ENCODE measurements at places on chromosomes 3 and 15.
A peak's percentile ranks its signal among the peaks of the same experiment; 100 is the strongest.

- ATAC-seq: no peak
Observed at GRCh38 chr15:88231909-88232644, 24.5 kb downstream of the NTRK3 start.

DNA sequence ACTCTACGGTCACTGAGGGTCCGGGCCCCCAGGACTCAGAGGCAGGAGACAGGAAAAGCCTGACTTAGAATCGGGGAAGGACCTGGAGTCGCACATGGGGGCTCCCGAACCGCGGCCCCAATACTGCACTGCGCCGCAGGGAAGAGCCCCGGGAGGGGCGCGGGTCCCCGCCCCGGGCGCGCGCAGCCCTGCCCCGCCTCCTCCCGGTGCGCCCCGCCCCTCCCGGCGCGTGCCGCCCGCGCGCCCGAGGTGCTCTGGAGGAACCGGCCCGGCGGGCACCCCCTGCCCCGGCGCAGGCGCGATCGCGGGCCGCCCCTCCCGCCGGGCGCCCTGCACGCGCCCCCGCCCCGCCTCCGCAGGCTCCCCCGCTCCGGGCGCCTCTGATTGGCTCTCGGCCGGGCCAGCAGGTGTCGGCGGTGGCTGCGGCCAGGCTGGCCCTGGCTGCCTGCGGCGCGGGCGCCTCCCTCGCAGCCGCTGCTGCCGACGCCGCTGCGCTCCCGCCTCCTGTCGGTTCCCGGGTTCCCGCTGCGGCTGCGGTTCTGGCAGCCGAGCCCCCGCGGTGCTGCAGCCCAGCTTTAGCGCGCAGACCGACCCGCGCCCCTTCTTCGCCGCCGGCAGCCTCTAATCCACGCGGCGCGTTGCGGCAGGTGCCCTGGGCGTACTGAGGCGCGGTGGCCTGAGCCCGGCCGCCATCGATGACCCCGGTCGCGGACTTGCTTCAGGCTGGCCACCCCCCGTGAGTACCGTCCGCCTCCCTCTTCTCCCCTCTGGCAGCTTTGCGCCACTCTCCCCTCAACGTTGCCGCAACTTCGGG, at the start of gene MYRIP:
Gene MYRIP (plus strand): TSS at position 429 of the 814 bp plus-strand sequence. CDS start 91,208 bp downstream, outside the sequence.
- peak; percentile 96 for ATAC-seq

DNA sequence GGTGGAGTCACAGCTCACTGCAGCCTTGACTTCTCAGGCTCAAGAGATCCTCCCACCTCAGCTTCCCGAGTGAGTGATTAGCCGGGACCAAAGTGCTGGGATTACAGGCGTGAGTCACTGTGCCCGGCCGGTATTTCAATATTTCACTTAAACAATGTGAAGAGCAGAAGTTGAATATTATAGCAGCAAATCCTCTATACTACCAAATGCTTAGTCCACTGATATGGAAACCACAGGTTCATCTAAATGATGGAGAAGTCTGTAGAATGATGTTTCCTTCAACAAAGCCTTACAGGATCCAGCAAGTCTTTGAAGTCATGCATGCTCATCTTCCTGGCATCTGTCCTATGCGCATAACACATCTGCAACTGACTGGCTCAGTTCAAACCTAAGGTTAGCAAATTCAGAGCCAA, 20.3 kb upstream of the UACA start:
- peak; percentile 61 for ATAC-seq

DNA sequence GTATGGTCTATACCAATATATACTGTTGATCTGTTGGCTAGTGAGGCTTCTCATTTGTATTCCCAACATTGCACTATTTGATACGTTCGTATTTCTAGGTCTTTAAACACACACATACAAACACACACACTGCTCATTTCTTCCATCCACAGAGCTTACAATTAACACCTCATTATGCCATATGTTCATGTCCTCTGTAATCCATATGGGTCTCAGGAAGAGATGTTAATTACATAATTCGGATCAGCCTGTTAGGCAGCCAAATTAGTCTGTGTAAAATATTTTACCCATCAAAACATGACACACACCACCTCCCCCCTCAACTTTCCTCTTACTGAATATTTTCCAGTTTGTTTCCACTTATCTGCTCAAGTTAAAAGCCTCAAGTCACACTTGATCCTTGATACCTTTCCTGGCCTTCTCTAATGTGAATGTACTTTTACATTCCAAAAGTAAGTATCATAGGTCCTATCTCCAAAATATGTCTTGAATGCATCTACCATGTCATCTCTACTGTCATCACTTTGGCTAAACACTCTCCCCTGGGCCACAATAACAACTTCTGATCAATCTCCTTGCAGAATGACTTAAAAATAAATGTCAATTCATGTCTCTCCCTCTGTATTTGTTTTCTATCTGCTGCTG, 28.2 kb downstream of the EOGT start:
- no peak for ATAC-seq

GRCh38 chr15:52008698-52009434, 10.2 kb upstream of the MAPK6 start:
- ATAC-seq: no peak

DNA sequence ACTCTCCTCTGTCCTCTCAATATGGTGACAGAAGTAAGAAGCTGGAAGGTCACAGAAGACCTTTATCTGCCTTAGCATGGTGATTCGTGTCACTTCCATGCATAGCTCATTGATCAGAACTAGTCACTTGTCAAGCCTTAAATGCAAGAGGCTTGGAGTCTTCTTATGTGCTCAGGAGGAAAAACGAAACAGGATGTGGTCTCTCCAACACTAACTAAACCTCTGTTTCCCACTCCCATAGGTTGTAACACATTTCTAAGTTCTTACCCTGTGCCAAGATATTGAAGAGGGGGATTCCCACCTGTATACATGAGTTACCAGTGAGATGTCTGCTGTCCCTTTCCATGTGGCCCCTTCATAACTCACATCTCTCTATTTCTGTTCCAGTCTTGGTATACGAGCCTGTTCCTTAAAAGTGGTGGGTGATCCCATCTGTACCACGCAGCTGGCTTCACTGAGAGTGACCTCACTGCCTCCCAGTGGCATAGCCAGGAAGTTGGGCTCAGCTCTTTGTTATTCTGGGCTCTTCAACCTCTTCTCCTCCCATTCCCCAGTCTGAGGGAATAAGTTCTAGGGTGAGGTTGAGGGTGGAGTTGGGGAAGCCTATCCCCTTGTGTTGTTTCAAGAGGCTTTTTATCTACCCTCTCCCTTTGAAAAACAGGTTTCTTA, 203.2 kb upstream of the PPP2R3A start:
- no peak for ATAC-seq

DNA sequence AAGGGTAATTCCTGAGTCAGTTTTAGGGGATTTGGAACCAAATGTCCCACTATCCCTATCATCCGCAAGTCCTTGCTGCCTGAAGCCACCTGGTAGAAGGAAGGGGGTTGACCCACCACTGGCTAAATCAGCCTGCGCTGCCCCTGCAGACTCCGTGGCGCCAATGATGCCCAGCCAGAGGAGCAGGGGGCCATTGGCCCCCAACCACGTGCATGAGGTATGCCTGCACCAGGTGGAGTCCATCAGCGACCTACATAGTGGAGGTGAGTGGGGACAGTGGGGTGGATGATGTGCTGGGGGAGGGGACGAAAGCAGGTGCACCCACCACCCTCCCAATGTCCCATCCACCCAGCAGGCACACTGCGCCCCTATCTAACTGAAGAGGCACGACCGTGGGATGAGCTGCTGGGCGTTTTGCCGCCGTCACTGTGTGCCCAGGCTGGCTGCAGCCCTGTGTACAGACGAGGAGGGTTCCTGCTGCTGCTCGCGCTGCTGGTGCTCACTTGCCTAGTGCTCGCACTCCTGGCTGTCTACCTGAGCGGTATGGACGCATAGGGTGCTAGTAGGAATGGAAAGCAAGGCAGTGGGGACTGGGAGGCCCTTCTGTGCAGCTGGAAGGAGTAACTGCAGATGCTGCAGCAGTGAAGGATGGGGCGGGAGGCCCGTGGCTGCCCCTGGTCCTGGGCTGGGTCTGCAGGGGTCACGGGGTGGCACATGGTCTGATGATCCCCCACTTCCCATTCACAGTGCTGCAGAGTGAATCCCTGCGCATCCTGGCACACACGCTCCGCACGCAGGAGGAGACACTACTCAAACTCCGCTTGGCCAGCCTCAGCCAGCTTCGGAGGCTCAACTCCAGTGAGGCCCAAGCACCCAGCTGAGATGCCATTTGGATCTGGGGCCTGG, 5.7 kb downstream of the IFRD2 start:
- peak; percentile 2 for ATAC-seq

DNA sequence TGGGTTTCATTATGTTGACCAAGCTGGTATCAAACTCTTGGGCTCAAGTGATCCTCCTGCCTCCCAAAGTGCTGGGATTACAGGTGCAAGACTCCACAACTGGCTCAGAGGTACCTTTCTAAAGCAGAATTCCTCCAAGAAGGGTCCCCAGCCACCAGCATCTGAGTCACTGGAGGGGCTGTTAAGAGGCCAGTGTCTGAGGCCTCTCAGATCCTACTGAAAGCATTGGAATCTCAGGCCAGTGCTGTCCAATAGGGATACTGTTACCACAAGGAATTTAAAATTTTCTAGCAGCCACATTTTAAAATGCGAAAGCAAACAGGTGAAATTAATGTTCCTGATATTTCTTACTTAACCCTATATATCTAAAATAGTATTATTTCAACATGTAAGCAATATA, 1.3 kb downstream of the CAV3 start:
- no peak for ATAC-seq

DNA sequence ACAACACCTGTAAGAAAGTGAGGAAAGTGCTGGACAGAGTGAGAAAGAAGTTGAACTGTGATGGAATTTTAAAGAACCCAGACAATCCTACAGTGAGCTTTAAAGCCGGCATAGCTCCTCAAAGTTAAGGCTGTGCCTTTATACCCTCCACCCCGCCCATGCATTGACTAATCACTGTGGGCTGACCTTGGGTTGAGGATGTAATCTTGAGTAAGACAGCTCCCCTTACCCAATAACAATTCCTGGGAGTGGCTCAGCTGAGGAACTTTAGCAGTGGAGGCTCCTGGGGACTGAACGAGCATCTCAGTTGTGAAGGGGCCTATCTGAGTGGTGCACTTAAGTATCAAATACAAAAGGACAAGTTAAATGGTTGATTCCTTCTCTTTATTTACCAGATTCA, 35.7 kb upstream of the ZNF770 start:
- ATAC-seq: peak; percentile 81

DNA sequence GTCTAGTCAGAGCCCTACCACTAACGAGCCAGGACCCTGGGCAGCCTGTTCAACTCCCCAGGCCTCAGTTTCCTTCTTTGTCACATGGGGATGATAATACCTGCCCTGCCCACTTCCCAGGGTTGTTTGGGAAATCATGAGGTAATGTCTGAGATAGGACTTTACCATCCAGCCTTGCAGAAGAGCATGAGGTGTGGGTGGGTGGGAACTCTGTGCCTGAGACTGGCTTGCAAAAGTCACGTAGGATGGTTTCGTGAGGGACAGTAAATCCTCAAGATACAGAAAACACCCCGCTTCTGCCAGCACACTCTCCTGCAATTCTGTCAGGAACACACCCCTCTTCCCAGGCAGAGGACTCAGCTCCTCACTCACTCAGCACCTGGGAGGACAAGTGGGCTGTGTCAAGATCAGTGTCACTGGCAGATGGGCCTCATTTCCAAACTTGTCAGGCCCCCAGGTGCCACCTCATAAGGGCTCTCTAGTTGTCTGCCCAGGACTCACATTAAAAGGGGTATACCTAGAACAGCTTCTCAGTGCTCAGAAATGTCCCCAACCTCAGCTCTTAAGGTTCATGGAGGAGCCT, 58.4 kb downstream of the DAPK2 start:
- no peak for ATAC-seq

GRCh38 chr3:62546266-62546665, 172.9 kb upstream of the FEZF2 start:
- no peak for ATAC-seq

DNA sequence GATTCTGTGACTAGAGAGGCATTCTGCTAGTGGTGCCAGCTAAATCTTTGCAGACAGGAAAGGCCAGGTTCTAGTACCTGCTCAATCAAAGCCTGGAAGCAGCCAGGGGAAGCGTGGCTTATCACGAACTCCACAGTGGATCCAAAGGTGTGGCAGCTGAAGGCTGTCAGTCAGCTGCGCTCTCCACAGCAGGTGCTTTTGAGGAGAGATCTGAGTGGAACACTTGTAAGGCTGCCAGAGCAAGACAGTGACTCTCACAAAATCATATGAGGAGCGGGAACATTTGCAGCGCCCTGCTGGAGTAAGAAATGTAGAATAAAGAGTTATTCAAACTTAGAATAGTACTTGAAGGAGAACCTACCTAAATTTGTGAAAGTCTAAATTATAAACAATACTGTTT, 5.0 kb upstream of the DPH6 start:
- ATAC-seq: no peak

DNA sequence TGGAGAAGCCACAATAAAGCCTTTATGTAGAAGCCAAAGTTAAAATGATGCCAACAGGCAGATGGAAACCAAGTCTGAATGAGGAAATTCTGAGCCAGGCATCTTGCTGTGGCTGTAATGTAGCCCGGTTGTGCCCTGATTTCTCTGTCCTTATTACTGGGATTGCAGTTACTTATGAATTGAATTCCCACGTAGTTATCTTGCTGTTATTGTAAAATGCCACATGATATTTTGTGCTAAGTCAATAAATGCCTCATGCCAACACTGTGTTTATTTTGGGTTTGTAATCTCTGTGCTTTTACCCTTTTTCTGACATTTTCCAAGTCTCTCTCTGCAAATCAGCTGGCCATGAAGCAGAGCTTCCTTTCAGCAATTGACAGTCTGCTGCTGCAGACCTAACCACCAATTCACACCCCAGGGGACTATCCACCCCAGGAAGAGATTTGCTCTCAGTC, 486.1 kb upstream of the GOLIM4 start:
- ATAC-seq: no peak

DNA sequence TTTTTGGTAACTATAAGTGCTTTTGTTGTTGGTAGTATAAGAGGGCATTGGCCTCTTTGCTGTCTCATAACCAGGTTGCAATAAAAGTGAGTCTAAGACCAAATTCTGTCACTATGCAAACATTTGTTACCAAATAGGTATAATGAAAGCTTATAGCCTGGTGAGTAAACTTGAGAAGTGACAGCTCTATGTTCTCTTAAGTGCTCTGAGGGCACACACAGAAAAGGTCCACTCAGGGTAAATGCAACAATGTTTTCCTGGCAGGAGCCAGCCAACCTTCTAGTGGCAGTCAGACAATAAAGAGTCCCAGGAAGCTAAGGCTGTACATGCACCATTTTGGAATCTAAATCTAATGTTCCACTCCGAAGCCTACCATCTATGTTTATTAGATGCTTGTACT, 262.1 kb upstream of the TGFBR2 start:
- ATAC-seq: no peak

- ATAC-seq: no peak
Observed at GRCh38 chr3:184391266-184391665, 11.4 kb downstream of the CHRD start.

DNA sequence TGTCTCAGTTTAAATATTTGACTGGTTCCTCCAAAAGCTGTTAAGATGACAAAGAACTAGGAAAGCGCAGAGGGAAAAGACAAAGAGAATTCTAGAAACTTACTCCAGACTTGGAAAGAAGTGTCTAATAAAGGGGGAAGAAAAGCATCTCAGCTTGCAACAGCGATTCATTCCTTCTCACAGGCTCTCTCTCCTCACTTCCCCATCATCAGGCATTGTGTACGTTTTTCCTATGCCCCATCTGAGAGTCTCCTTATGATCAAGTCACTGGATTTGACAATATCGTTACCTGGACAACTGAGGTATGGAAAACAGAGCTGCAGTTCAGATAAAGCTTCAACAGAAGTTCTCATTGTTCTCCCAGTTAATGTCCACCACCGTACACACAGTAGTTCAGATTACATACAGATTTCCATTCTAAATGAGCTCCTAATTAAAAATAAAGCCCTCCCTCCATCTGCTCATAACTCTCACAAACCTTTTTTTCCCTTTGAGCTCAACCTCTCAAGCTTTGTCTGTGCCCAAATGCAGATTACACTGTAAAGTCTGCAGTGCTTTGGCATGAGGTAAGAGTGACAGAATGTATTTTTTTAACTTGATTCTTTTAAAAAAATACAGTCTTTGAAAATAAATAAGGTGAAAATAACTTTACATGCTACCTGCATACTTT, 254.4 kb upstream of the THBS1 start:
- ATAC-seq: no peak
